Fibroblast of mammary gland (primary cell): ENCODE measurements at places on chromosomes 11 and 22.

DNA sequence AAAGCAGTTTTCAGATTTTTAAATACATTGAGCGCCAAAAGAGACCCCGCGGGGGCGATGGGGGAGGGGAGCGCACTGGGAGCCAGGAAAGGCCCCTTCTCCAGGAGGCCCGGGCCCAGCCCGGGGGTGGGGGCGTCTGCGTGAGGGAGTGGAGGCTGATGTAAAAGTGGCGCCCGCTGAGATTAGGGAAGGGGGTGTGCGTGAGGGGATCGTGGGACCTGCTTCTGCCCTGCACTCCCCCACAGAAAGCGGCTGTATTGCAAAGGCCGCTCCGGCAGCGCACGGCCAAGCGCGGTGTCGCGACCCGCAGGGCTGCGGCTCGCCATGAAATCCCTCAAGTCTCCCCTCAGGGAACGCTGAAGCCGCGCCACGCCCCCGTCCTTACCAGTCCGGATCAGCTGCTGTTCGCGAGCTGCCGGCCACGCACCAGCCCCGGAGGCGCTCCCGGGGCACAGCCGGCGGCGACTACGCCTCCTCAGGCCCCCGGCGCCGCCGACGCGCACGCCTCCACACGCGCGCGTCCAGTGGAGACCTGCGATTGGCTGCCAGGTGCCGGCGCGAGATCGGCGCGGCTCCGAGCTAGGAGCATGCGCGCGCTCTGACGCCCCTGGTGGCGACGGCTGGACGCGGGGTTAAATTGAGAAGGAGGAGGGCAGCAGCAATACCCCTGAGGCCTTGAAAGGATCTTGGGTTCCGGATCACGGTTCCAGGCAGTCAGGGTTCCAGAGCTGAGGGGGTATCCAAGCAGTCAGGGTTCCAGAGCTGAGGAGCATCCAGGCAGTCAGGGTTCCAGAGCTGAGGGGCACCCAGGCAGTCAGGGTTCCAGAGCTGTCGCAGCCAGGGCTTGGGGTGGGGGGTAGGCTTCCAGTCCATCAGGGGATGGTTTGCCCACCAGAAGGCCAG, at the start of gene ZNF280B:
TSS of gene ZNF280B (minus strand) at position 469 of the 903 bp plus-strand sequence. CDS start 19,344 bp downstream, outside the sequence.
- DNase-seq, result peak; percentile 79

GRCh38 chr22:23402275-23403151, 177.6 kb downstream of the IGLL1 start:
- DNase-seq, result peak; percentile 40

DNA sequence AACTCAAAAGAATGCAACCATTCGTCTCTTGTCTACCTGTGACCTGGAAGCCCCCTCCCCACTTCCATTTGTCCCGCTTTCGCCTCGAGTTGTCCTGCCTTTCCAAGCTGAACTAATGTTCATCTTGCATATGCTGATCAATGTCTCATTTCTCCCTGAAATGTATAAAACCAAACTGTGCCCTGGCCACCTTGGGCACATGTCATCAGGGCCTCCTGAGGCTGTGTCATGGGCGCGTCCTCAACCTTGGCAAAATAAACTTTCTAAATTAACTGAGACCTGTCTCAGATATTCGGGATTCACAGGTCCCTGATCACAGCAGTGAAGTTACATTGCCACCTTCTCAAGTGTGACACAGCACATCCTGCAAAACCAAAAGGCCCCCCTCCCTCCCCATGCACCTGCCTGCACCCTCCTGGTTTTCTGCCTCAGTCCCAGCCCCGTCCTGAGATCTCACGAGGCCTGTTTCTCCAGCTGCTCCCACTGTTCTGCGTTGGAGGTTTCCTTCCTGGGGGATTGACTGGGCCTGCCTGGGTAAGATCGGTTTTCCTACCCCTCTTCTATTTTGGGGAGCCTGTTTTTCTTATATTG, 1328.7 kb downstream of the TBC1D22A start:
- no peak for DNase-seq

DNA sequence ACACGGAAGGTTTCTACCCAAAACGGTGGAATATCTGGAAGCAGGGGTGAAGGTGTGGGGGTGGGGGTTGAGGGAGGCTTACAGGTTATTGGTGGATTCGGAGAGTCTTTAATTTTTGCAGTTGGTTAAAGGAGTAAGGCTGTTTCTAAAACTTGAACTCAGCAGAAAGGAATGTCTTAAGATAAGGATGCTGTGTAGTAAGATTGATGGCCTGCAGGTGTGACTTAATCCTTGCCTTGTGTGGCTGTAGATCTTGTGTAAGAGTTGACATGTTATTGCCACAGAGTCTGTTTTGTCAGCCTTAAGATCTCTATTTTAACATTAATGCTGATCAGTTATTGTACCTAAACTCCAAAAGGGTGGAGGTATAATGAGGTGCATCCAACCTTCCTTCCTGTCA, 16.4 kb upstream of the OR6M1 start:
- DNase-seq, result no peak

DNA sequence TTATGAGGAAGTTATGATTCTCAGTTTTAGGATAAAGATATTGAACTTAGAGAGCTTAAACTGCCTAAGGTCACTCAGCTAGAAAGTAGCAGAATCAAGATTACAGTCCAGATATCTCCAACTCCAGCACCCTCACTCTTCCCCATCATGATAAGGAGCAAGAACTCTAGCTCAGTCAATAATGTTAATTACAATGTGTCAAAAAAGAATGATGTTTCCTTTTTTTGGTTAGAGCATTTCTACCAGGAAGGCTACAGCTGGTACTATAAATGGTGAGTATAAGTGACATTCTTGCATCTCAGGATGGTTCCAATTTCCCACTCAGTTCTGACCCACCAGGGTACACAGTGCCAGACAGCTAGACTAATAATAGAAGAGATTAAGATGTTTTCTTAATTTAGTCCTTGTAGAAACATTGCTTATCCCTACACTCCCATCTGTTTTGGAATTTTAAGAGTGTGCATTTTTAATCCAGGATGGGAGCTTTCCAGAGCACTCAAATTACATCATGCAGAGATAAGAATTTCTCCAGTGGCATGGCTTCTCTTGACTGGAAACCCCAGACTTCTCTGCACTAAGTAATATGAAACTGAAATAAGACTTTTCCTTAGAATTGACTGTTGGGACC, 21.6 kb upstream of the BBOX1 start:
- no peak for DNase-seq

DNA sequence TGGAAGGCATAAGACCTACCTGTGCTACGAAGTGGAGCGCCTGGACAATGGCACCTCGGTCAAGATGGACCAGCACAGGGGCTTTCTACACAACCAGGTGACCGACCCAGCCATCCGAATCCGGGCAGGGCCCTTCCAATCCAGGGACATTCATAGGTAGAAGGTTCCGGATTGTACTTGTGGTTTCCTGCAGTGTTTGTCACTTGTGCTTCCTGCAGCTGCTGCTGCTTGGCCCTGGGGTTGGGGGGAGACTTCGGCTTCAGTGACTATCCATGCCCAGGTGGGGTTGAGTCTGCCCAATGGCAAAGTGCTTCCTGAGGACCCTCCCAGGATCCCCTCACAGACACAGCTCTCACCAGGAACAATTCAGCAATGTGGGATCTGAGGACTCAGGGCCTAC, 2.2 kb downstream of the APOBEC3A start:
- no peak for DNase-seq

DNA sequence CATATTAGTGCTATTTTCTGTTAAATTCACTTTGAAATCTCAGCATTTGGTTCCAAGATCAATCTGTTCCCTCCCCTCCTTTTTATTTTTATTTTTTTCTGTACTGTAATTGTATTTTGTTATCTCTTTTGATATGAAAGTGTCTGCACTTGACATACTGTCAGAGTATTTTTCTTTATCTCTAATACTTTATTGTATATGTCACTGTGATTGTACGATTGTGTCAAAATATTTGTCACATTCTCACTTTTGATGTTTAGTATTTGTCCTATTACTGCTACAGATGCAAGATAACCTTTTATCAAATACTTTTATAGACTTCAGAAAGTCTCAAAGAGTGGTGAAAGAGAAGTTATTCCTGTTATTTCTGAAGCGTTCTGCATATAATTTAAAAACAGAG, 323.5 kb downstream of the JRKL start:
- DNase-seq, result no peak

DNA sequence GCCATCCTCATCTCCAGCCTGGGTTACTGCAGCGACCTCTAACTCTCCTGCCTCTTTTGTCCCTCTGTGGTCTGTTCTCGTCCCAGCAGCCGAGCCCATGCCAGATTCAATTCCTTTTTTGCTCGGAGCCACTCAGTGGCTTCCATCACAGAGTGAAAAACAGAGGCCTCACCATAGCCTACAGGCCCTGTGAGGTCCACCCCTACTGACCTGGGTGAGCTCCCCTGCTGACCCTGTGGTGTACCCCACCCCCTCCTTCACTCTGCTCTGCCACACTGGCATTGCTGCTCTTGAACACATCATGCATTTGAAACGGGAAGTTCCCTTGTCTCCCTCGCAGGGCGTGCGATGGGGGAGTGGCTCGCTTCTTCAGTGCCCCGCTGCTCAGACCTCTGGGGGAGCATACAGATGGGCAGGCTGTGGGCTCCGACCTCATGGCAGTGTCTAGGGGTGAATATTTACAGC, 2.1 kb downstream of the AIP start:
- no peak for DNase-seq

DNA sequence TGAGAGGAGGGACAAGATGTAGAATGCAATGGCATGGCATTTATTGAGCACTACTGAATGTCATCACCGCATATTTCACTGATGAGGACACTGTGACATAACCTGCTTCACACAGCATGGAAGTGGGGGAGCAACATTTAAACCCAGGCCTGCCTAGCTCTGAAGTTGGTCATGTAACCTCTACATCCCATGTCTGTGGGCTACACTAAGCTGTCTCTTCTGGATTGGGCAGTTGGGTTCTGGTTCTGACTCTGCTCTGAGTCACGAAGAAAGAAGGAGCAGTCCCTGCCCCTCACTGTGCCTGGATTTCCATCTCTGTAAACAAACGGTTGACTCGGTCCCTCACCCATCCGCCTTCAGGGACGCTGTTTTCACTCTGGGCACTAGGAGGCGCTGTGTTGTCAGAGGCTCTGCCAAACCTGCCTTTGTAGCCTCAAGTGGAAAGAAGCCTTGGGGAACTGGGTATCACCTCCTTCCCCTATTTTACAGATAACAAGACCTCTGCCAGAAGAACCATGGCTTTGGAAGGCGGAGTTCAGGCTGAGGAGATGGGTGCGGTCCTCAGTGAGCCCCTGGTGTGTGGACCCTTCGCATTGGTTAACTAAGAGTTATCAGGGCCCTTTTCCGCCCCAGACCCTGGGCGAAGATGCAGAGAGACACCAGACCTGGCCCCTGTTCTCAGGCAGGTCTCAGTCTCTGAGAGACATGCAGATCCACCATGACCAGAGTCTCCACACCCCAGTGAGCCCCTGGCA, 12.7 kb upstream of the ARHGEF17 start:
- DNase-seq, result peak; percentile 89

GRCh38 chr11:110147962-110148709, 54.9 kb downstream of the ZC3H12C start:
- peak; percentile 94 for DNase-seq

DNA sequence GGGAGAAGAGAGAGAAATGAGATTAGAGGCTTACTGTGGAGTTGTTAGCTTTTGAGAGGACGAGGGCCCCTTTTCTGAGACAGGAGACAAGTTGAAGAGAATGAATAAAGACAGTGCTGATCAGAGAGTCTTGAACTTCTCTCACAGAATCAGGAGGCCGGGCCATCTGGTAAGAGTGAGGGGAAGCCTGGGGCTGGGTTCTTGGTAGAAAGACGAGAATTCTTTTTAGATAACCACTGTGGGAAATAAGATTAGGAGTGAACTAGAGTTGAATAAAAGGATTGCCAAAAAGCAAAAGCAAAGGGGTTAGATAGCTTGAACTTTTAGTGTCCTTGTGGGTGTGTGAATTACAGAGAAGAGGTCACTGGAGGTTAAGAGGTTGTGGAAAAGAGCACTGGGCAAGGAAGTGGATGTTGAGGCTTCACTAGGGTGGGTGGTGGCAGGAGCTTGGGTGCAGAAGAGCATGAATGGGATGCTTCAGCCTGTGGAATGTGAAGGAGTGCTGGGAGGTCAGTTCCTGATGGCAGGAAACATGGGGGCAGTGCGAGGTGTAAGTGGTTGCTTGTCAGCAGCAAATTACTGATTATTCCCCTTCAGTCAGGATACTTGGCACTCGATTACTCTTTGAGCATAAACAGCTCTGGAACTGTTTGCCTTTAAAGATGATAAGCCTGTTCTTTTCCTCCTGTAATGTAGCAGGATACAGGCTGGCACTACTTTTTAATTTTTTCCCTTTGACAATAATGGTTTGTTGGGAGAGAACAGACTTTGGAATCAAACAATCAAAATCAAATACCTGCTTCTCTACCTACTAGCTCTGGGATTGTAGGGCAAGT, 98.3 kb downstream of the ARHGAP42 start:
- DNase-seq, result no peak

- no peak for DNase-seq
These were observed 15.3 kb upstream of the PTS start for GRCh38 chr11:112210890-112211289.

DNA sequence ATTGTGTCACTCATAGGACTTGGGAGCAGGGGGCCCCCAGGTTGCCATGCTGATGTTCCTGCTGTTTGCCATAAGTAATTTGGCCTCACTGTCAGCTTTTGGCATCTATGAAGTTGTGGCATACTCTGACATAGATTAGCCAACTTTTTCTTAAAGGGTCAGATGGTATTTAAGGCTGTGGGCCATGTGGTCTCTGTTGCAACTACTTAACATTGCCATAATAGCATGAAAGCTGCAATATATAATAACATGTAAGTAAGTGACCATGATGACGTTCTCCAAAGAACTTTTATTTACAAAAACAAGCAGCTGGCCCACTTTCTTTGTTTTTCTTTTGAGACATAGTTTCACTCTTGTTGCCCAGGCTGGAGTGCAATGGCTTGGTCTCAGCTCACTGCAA, 2.2 kb upstream of the TMEM216 start:
- DNase-seq, result no peak

DNA sequence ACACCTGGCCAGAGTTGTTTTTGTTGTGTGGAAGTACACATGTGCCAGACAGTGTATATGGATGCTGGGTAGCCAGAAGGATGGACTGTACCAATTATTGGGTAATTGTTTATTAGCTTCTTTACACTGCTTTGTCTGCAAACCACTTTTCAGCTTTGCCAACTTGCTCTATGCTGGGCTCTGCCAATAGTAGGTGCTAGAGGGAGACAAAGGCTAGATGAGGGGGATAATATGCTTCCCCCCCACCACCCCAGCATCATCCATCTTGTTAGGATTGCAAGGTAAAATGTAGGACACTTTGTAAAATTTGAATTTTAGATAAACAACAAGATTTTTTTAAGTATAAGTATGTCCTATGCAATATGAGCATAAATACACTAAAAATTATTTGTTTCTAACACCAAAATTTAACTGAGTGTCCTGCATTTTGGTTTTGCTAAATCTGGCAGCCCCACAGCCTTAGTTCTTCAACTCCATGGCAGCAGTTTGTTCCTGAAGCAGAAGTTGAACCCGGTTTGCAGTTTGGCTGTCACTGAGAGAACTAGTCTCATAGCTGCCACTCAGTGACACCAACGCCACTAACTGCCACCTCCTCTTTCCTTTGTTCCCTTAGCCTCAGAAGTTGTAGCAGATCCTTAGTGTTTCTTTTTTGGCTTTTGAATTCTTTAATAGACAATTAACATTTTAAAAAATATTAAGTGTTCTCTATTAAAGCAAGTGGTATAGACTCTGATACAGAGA, 78.8 kb downstream of the CCDC81 start:
- DNase-seq, result no peak
